Stimulated activated CD4-positive, alpha-beta T cell treated with anti-CD3 and anti-CD28 coated beads, Interleukin-4, amount 100 ng/mL, for 48 hours (primary cell): ENCODE measurements at places on chromosomes 6 and 20.

DNA sequence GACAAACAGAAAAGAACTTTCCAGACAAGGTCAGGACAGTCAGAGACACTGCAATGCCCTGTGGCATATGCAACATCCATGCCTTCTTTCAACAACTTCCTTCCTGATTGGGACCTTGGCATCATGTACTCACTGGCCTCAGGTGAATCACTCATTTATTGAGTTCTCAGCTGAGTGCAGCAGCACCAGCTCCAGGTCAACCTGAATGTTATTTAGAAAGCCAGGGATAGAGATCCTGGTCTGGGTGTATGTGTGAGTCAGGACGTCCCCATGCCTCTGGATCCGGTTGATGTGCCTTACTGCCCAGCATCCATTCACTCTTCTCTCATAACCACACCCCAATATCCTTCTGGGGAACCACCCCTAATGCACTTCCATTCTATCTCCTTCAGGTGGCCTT is 54.4 kb downstream of the SNRNP48 start:
- DNase-seq: no peak

DNA sequence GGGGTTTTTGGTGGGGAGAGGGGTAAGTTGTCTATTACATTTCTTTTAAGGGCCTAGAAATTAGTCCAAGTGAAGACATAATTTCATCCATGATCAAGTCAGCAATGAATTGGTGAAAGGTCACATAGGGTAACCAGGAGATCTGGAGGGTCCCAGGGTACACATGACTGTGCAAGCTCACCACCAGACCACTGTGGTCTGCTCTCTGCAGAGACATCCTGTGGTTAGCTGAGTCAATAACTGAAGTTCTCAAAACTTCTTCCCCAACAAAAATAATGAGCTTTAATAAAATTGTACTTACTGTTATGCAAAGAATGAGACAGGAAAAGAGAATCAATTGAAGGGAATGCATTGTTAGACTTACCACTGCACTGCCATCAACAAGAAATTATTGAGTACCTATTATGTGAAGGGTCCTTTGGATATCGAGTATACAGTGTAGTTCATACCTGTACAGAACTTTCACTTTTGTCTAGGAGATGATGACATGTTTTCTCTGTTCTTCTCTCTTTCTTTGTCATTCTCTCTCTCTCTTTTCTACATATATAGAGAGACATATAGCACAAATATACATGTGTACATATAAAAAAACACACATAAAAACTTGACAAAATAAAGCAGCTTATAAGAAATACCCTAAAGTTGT is 209.8 kb downstream of the GJA1 start:
- DNase-seq: no peak

- no peak for DNase-seq
Observed at GRCh38 chr20:44979090-44979621, 12.8 kb downstream of the STK4 start.

GRCh38 chr6:89270951-89271721 is 44.0 kb downstream of the GABRR2 start:
- DNase-seq: no peak

DNA sequence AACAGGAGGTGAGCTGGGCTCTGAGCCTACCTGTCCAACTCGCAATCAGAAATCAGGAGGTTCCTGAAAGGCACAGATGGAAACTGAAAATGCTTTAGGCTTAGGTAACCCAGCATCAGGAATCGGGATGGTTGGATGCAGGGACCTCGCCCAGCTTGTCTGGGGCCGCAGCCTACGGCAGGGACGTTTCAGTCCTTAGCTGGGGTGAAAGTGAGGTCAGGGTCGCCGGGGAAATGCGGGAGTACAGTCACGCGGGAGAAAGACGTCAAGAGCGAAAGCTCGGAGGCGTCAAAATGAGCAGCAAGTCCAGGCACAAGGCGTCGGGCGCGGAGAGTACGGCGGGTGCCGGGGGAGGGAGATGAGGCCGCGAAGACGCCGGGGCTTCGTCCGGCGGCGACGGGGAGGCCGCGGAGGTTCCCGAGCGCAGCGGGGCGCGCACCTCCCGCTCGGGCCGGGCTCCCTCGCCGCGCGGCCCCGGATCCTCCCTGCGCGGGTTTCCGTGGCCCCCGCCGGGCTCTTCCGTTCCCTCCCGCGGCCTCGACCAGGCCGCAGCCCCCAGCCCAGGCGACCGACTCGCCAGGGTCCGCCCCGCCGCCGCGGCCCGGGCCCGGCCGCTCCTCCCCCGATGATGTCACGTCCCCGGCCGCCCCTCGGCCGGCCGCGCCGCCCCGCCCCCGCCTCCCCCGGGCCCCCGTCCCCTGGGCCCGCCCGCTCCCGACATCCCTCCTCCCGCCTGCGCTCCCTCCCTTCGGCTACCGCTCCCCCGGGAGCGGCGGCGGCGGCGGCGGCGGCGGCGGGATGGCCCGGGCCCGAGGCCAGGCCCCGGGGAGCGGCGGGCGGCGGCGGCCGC is at the start of gene EBF4:
TSS of gene EBF4 (plus strand) at position 745 of the 850 bp plus-strand sequence. CDS start 866 bp downstream, outside the sequence.
- DNase-seq: no peak

DNA sequence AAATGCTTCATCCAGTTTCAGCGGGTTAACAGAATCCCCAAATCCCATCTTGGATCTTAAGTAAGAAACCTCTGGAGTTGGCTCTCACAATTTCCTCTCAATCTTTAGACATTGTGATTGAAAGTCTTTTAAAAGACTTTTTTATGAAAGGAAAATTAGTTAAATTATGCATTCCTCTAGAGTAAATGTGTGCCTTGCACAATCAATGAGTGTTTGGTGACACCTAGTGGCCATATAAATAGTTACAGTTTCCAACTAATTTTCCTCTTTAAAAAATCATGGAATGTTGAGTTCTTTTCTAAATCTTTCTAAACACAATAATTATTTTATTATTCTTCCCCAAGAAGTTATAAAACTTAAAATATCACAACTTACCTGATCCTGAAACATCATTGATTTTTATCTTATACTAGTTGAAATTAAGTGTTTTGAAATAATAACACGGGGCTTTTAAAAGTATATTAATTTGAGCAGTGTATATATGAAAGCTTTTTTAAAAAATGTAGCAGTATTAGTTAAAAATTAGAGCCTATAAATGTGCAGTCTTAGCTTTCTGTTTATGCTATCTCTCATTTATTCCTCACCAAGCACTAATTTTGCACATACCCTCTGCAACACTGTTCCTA is 66.4 kb downstream of the PKHD1 start:
- no peak for DNase-seq

DNA sequence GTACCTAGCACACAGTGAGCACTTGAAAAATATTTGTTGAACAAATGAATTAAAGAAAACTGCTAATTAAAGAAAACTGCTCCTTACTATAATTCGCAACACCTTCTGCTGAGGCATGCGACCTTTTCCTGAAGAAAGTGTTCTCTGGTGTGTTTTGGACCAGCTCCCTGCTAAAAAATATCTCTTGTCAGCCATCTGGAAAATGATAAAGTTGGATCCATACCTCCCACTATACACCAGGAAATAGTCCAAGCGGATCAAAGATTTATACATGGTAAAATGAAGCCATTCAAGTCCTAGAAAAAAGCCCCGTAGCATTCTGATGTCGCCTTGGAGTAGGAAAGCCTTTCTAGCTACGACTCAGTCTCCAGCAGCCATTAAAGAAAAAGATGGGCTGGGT is 43.3 kb downstream of the OVOL2 start:
- DNase-seq: no peak

DNA sequence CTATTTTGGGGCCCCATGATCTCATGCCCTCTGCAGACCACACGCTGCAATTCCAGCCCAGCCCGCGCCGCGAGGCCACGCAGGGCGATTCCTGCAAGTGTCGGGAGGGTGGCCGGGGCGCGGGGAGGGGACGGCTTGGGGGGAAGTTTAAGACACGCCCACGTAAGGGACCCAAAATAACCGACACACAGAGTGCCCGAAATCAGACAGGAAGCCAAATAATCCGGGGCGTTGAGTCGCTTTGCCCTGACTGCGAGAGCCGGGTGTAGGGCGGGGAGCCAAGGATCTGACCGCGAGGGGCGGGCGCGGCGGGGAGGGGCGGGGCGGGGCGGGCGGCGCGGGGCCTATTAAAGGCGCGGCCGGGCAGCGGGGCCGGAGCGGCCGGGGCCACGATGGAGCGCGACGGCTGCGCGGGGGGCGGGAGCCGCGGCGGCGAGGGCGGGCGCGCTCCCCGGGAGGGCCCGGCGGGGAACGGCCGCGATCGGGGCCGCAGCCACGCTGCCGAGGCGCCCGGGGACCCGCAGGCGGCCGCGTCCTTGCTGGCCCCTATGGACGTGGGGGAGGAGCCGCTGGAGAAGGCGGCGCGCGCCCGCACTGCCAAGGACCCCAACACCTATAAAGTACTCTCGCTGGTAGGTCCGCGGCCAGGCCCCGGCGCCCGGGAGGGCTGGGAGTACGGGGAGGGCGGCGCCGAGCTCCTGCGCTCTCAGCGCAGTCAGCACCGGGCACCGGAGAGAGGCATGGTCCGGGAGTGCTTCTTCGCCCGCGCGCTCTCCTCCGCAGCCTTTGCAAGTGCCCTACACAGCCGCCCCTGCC is at the start of gene ENPP1:
TSS of gene ENPP1 (plus strand) at position 377 of the 816 bp plus-strand sequence. CDS start at position 393, 16 bp downstream.
- peak; percentile 40 for DNase-seq

GRCh38 chr20:31418307-31418706 is 12.3 kb upstream of the DEFB121 start:
- no peak for DNase-seq

GRCh38 chr6:78131521-78131920 is 478.7 kb downstream of the MEI4 start:
- no peak for DNase-seq

- no peak for DNase-seq
Observed at GRCh38 chr6:113610377-113610988, 246.7 kb upstream of the MARCKS start.

DNA sequence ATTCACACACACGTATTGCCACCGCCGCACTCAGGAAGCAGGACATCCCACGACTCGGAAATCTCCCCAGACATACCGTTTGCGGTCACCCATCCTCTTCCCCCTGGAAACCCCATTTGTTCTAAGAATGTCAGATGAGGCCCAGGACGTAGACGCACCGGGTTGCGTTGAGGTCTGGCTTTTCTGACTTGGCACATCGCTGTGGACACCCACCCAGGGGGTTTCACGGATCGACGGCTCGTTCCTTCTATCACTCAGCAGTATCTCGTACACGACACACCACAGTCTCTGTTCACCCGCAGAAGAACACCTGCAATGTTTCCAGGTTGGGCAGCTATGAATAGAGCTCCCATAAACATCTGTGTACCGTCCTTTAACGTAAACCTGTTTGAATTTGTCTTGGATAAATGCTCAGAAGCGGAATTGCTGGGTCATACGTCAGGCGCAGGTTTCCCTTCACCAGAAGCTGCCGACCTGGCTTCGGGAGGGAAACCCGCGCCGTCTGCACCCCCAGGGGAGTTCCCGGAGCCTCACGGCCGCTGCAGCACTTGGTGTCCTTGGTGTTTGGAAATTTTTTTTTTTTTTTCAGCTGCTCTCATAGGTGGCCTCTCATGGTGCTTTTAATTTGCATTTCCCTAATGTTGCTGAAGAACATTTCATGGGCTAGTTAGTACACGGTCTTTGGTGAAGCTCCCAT is 9.3 kb upstream of the EEF1A2 start:
- no peak for DNase-seq

- no peak for DNase-seq
Observed at GRCh38 chr6:91099479-91099878, 512.6 kb upstream of the MAP3K7 start.

DNA sequence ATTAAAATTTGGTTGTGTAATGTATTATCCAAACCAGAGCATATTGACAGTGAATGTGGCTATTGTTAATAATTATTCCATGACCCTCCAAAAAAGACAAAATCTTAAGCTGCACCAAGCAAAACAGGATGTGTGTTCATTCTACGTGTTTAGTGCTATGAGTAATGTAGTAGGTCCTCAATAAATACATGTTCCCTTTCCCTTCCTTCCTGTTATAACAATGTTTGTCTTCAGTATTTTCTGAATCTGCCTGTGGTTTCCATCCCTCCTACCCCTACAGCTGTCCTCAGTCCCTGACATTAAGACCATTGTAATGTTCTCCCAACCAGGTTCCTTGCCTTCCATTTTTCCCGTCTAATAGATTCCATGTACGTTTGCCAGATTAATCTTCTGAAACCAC is 163.8 kb downstream of the AIG1 start:
- no peak for DNase-seq

GRCh38 chr6:91337967-91338366 is 751.1 kb upstream of the MAP3K7 start:
- DNase-seq: no peak

- DNase-seq: no peak
Observed at GRCh38 chr6:144158133-144158532, 7.8 kb downstream of the STX11 start.

DNA sequence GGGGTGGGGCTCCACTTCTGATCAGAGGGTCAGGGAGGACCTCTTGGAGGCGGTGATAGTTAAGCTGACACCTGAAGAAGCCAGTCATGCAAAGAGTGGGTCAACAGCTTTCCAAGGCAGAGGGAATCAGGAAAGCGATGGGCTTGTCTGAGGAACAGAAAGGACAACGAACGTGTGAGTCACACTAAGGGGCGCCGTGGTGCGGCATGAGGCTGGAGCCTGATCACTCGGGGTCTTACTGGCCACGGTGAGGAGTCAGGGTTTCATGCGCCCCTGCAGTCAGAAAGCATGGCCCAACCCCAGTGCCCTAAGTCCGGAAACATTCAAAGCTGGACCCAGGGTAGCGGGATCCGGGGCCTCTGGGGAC is 50.6 kb upstream of the SLC32A1 start:
- no peak for DNase-seq

DNA sequence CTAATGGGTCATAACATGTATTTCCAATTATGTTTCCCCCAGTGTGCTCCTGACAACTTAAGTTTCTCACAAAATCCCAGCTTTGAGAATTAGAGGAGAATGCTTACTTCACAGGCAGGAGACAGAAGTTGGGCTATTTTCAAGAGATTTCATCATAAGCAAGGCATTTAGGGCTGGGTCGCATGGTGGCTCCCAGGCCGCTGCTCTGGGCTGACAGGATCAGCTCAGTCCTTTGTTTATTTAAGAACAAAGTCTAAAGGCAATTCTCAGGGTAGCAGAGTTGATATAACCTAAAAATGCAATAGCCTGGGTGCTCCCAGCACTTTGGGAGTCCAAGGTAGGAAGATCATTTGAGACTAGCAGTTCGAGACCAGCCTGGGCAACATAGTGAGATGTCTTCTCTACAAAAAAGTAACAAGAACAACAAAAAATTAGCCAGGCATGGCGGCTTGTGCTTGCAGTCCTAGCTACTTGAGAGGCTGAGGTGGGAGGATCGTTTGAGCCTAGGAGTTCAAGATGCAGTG is 10.9 kb downstream of the FOXQ1 start:
- no peak for DNase-seq

DNA sequence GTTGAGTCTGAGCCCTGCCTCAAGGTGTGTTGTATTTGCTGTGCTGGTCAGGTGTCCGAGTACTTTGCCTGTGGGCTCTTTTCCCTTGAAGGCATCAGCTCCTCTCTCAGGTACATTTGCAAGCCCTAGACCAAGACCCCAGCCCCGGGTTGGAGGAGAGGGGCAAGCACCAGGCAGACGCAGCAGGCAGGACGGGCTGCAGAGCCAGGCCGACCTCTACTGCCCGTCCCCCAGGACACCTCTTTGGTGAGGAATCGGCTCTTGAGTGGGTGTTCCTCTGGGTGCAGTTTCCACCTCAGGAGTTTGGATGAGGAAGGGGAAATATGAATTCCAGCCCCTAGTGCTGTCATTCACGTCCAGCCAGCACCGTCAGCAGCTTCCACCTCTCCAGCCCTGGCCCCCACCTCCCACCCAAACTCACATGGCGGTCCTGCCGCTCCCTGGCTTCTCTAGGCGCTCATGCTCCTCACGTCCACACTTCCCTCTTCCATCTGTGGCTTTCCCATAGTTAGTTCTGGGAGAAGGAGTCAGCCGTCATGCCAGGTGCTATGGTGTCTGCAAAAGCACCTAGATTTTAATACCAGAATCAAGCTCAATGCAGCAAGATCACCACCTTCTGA is 183.9 kb downstream of the DLL1 start:
- no peak for DNase-seq

GRCh38 chr6:9250852-9251251 is 815.5 kb upstream of the SLC35B3 start:
- no peak for DNase-seq
